ENCODE measurements at places on chromosomes 5 and 9.

GRCh38 chr5:142235870-142236672 is 88.8 kb downstream of the SPRY4 start:
- no peak for DNase-seq

GRCh38 chr5:61884252-61884855 is 421.7 kb upstream of the KIF2A start:
- DNase-seq, result no peak

- DNase-seq, result peak; percentile 96
Observed at GRCh38 chr9:127122176-127123063, at the start of gene ANGPTL2. Gene ANGPTL2 (minus strand): TSS chr9:127122635. CDS start chr9:127108731, 13,904 bp downstream.

DNA sequence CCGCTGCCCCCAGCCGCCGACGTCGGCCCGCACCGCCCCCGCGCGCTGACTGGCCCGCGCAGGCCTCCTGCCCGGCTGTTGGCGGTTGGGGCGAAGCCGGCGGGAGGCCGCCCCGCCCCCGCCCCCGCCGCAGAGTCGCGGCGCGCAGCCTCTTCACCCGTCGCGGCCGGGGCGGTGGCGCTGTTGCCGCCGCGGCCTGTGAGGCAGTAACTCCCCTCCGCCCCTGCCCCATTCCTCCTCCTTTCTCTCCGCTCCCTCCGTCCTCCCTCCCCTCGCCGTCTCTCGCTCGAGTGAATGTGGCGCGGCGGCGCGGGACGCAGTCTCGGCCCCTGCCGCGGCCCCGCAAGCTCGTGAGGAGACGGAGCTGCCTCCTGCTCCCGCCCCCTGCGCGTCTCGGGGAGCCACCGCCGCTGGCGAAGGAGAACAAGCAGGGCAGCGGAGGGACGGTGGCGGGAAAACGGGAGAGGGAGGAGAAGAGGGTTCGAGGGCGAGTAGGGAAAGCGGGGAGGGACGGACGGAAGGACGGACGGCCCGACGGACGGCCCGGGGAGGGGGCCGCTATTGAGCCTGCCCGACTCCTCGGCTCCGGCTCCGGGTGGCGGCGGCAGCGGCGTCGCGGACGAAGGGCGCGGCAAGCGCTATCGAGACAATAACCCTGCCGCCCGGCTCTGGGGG is 637 bp upstream of the ERBIN start:
- DNase-seq, result peak; percentile 92

- peak; percentile 38 for DNase-seq
Observed at GRCh38 chr9:7234144-7234543, 476.4 kb downstream of the KDM4C start.

- no peak for DNase-seq
Observed at GRCh38 chr9:131188976-131189375, 63.6 kb downstream of the NUP214 start.

GRCh38 chr9:110123341-110124095 is 84.4 kb downstream of the C9orf152 start:
- peak; percentile 90 for DNase-seq

- no peak for DNase-seq
Observed at GRCh38 chr9:82180711-82181110, 192.1 kb downstream of the SPATA31D1 start.

DNA sequence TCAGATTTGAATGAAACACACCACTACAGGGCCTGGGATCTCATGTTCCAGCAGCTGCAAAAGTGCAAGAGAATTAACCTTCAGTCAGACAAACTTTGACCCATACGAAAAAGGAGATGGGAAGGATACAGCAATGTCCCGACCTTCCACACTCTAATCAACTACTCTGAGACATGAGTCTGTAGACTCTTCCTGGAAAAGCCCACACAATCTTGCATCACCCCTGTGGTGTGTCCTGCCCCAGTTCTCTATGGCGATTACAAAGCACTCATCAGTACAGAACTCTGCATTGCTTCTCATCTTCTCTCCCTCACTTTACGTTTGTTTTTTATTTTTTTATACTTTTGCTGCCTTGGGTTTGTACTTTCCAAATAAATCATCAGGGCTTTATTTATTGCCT is 241.0 kb upstream of the KIF2A start:
- no peak for DNase-seq

DNA sequence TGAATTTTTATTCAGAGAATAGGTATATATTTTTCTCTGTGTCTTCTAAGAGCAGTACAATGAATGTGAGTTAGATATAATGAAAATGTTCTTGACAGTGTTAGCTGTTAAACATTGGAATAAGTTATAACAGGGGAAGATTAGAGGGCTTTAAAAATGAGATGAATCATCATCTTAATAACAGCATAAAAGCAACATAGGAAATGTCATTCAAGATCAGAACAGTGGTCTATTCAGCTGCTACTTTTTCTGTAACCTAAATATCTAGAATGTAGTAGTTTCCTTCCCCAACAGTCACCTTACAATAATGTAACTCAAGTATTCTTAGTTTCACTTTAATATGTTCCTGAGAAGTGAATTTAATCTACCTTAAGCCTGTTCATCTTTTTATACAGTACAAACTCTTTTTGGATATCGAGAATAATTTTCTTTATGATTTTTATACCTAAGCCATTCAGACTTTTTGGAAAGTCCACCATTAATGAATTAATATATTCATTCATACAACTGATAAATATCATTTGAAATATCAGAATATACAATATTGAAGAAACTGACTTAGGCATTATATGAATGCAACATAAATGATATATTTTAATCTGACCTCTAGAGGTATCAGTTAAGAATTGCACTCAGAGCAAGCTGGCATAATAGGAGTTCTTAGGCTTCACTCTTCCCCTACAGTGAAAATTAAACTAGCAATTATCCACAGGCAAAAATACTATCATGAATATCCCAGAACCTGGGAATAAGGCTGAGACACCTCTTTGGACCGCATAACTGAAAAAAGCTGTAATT is 66.1 kb upstream of the EDIL3 start:
- peak; percentile 3 for DNase-seq

GRCh38 chr5:137502632-137503031 is 3.5 kb upstream of the SPOCK1 start:
- no peak for DNase-seq

DNA sequence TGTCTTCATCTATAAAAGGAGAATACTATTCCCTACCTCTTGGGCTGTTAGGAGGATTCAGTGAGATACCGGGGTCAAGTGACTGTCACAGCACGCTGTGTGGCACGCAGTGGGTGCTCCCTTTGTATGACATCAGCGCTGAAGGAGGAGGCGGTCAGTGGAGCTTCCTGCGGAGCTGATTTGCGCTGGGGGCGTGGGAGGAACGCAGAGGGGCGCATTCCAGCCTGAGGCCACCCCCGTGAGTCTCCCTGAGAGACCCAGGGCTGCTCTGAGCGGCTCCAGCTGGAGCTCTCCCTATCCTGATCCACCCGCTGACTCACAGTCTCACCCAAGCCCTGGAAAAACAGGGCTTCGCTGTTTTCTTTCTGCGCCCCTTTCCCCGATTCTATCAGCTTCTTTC is 24.3 kb upstream of the NEURL1B start:
- DNase-seq, result no peak

- DNase-seq, result no peak
Observed at GRCh38 chr5:107779437-107779836, 108.7 kb upstream of the EFNA5 start.

- DNase-seq, result no peak
Observed at GRCh38 chr5:154482528-154483449, 4.8 kb upstream of the HAND1 start.

GRCh38 chr5:62326302-62326701 is 20.3 kb downstream of the KIF2A start:
- no peak for DNase-seq

- DNase-seq, result no peak
Observed at GRCh38 chr5:39437467-39437866, 12.7 kb upstream of the DAB2 start.

DNA sequence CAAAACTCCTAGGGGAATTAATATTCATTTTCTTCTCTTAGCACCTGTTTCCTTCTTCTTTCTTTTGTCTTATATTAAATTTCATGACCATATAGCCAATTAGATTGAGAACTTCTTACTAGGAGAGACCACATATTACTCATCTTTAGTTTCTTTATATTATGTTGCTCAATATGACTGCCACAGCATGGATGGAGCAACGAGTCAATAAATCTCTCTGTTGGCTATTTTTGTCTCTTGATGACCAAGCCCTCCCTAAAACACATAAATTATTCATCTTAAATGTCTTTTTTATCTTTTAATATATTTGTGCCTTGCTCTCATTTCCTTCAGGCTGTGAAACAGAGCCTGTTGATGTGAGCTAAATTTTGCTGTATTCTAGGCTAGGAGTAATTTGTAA is 123.0 kb downstream of the ADAMTSL1 start:
- peak; percentile 90 for DNase-seq

DNA sequence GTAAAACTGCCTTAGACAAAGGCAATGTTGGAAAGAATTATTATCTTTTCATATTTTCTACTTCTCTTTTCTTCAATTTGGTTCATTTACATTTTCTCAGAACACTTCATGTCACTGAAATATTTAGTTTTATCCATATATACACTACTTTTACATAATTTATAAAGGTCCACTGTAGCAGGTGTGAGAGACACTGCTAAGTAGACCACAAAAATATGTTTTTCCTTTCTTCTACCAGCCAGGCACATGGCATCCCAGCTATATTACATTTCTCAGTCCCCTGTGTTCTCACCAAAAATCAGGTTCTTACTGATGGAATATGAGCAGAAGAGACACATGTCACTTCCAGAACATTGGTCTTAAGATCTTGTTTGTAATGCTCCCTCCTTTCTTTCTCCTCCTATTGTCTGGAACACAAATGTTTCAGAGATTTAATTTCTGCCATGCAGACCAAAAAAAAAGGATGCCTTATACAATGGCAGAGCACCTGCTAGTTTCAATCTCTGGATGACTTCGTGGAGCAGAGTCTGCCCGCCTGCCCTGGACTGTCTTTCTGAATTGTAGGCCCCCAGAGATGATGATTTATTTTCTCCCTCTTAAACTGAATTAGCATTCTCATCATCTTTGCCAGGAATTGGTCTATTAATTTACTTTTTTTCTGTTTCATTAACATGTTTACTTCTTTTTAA is 125.4 kb upstream of the ACOT12 start:
- DNase-seq, result no peak

GRCh38 chr5:56631719-56632118 is 183.6 kb upstream of the MAP3K1 start:
- no peak for DNase-seq

- DNase-seq, result no peak
Observed at GRCh38 chr5:179162351-179163235, 102.4 kb downstream of the ZNF354C start.

GRCh38 chr9:86921151-86921923 is 26.0 kb downstream of the GAS1 start:
- no peak for DNase-seq

DNA sequence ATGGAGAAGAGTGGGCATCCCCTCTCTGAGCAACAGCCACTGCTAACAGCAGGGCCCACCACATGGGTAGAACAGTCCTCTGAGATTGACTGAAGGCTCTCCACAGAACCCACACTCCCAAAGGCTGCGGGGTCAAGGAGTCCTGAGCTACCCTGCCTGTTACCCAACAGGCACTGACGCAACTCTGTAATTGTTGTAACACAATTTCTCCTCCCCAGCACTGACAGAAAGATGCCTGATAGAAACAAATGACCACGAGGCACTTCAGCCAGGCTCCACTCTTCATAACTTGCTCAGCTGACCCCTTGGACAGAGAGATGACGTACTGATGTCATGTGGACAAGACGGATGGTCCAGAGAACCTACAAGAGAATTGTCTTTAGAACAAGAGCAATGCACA is 220.7 kb downstream of the SPOCK1 start:
- DNase-seq, result no peak

GRCh38 chr9:12699529-12699928 is 6.3 kb downstream of the TYRP1 start:
- DNase-seq, result peak; percentile 8

- peak; percentile 33 for DNase-seq
Observed at GRCh38 chr5:9401786-9402472, 143.9 kb downstream of the SEMA5A start.

GRCh38 chr5:37121465-37121864 is 127.7 kb downstream of the CPLANE1 start:
- no peak for DNase-seq

- peak; percentile 67 for DNase-seq
Observed at GRCh38 chr9:16870596-16871335, at the start of gene BNC2. Gene BNC2 (minus strand): TSS chr9:16870670. CDS start chr9:16870648, 22 bp downstream.

Measured in EH (cell line).